ENCODE measurements at places on chromosomes 6 and 20.

DNA sequence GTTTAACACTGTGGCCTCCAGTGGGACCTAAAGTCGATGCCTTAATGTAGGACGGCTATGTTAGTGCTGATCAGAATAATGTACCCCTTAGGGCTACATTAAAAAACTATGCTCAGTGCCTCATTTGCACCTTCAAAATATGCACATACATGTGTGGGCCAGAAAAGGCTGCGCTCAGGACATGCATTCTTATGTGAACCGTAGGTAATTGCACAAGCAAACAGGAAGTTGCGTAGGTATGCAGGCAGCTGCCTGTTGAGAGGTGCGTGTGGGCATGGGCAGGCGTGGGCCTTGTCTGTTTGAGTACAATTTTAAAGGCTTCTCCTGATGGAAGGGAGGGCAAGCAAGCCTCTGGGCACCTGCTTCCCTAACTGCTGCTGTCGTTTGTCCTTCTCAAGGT is 116.2 kb upstream of the JAG1 start:
- DNase-seq: no peak
- no peaks in the 10 kb centered on the region for H3K4me1 ChIP-seq
- H3K27me3 ChIP-seq: no peaks in the 10 kb centered on the region
- no peaks in the 10 kb centered on the region for H3K36me3 ChIP-seq
- H3K27ac ChIP-seq: no peak overlapping the region

DNA sequence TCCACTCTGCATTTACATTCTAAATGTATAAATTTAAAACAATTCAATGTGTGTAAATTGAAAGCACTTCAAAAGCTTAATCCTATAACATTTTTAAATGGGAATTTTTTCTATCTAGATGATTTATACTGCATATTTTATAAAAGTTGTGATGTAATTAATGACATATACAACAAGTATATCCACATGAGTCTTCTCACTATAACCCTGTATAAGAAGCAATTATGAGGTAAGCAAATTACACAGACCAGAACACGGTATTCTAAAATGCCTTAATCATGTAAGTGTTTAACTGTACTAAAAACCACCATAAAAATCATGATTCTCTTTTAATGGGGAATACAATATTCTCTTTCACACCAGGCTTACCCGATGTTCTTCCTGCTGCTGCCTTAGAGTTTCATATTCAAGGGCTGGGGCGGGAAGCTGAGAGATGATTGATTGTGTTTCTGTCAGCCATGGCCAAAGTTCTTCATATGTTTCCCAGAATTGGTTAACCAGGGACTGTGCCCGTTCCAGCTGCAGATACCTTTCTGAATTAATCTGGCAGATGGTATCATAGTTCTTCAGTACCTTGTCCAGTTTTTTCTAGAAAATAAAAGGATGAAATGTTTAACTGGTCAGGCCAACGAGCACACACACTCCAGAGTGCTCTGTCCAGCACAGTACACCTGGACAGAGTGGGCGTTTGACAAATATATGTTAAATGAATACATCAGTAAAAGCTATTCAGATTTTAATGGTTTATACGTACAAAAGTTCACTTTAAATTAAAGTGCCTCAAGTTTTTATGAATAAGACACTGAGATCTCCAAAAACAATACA is 127.4 kb downstream of the DST start:
- H3K27ac ChIP-seq: no peak overlapping the region
- no peaks in the 10 kb centered on the region for H3K36me3 ChIP-seq
- H3K4me3 ChIP-seq: no peak overlapping the region
- DNase-seq: no peak
- H3K27me3 ChIP-seq: no peaks in the 10 kb centered on the region
- H3K4me1 ChIP-seq: no peaks in the 10 kb centered on the region

- H3K36me3 ChIP-seq: no peaks in the 10 kb centered on the region
- H3K4me1 ChIP-seq: no peaks in the 10 kb centered on the region
- no peaks in the 10 kb centered on the region for H3K27me3 ChIP-seq
- no peak overlapping the region for H3K4me3 ChIP-seq
- no peak for DNase-seq
Observed at GRCh38 chr6:49909563-49909962, 43.2 kb upstream of the CRISP1 start.

DNA sequence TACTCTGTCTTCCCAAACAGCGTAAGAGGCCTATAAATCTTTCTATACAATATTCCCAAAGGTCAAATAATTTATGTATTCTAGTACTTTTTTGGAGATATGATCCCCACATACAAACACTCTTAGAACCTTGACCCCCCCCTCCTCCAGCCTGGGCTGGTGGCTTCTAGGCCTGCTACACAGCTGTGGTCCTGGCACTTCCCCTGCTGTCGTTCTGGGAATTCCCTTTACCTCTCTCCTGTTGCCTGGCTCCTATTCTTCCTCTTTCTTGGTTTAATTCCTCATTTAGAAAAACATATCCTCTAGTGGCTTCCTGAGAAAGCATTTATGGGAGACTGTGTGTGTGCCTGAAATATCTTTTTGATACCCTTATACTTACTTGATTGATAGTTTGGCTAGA is 4.1 kb upstream of the TXLNB start:
- peaks cover 15% of the 10 kb centered on the region for H3K4me1 ChIP-seq
- no peak overlapping the region for H3K27ac ChIP-seq
- H3K4me3 ChIP-seq: no peak overlapping the region
- H3K36me3 ChIP-seq: no peaks in the 10 kb centered on the region
- DNase-seq: no peak
- no peaks in the 10 kb centered on the region for H3K27me3 ChIP-seq

DNA sequence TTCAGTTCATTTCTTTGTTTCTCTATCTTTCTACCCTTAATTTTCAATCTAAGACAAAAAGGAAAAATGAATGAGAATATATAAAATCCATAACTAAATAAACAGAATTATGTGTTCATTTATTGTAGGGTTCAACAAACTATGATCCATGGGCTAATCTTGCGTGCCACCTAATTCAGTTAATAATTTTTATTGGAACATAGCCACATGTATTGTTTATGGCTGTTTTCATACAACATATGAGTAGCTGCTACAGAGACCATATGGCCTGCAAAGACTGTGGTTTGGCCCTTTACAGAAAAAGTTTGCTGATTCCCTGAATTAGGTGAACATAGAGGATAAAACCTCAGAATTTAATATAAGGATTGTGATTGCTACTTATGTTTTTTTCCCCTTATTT is 21.8 kb downstream of the SENP6 start:
- no peak overlapping the region for H3K4me3 ChIP-seq
- H3K4me1 ChIP-seq: peaks cover 23% of the 10 kb centered on the region
- H3K27ac ChIP-seq: no peak overlapping the region
- no peak for DNase-seq
- no peaks in the 10 kb centered on the region for H3K27me3 ChIP-seq
- no peaks in the 10 kb centered on the region for H3K36me3 ChIP-seq

DNA sequence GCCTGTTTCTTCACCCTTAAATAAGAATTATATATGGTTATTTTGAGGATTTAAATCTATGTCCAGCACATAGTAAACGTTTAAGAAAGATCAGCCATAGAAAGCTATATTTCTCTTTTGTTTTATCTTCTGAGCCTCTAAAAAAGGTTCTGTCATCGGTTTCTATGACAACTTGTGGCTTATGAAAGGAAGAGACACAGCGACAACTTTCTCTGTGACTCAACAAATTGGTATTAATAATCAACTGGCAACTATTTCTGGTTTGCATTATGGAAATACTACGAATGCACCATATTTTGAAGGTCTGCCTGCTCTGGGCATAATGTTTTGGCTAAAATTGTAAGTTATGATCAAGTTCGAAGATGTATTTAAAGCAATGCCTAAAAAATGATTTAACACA is 751.0 kb downstream of the CD109 start:
- peak; percentile 14 for DNase-seq
- H3K27ac ChIP-seq: no peak overlapping the region
- no peaks in the 10 kb centered on the region for H3K27me3 ChIP-seq
- H3K4me3 ChIP-seq: no peak overlapping the region
- H3K4me1 ChIP-seq: no peaks in the 10 kb centered on the region

GRCh38 chr6:85641897-85642773 is 551 bp downstream of the SYNCRIP start:
- H3K36me3 ChIP-seq: peaks cover 19% of the 10 kb centered on the region
- peak; percentile 37 for DNase-seq
- no peaks in the 10 kb centered on the region for H3K27me3 ChIP-seq

- no peak for DNase-seq
- peaks cover 21% of the 10 kb centered on the region for H3K4me1 ChIP-seq
- no peak overlapping the region for H3K27ac ChIP-seq
Observed at GRCh38 chr6:24522228-24523176, 27.7 kb downstream of the ALDH5A1 start.

DNA sequence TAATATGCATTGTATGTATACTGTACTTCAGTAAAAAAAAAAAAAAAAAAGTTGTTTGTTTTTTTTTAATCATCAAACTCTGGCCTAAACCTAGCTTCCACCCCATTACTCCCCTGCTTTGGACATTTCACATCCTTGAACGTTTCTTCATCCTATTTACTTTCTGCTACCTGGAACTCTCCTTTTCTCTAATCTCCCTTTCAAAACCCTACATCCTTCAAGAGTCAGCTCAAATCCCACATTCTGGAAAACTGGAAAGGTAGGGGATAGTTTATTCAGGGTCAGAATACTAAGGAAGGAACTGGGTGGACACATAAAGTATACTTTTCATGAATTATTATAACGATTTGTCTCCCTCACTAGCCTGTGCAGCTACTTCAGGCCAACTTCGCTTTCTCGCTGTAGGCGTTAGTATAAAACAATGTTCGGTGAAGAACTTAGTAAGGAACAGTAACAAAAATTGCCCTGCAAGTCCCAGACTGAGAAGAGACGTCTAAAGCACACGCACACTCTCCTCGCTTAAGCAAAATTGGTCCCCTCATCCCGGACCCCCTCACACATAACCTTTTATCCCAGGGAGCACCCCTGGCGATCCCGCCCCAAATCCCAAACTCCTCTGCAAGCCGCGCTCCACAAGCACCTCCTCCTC is 775 bp downstream of the PIGU start:
- H3K4me3 ChIP-seq: peak overlapping the region; percentile 90
- no peaks in the 10 kb centered on the region for H3K36me3 ChIP-seq
- H3K27ac ChIP-seq: no peak overlapping the region
- peak; percentile 22 for DNase-seq

DNA sequence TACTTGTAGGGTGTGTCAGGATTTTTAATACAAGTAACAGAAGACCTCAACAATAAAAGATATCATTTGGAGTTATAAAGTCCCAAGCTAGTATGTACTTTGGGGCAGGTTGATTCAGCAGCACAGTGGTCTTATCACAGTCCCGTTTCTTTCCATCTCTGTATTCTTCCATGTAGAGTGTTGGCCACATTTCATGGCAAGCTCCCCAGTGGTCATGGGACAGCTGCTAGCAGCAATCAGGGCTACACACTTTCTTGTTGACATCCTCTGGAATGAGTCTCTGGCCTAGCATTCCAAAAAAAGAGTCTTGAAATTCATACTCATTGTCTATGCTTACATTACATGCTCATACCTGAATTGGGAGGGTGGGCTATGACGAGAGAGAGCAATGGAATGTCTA is 53.2 kb downstream of the SOBP start:
- peaks cover 6% of the 10 kb centered on the region for H3K4me1 ChIP-seq
- H3K27ac ChIP-seq: no peak overlapping the region
- no peak overlapping the region for H3K4me3 ChIP-seq
- no peaks in the 10 kb centered on the region for H3K36me3 ChIP-seq
- no peaks in the 10 kb centered on the region for H3K27me3 ChIP-seq

DNA sequence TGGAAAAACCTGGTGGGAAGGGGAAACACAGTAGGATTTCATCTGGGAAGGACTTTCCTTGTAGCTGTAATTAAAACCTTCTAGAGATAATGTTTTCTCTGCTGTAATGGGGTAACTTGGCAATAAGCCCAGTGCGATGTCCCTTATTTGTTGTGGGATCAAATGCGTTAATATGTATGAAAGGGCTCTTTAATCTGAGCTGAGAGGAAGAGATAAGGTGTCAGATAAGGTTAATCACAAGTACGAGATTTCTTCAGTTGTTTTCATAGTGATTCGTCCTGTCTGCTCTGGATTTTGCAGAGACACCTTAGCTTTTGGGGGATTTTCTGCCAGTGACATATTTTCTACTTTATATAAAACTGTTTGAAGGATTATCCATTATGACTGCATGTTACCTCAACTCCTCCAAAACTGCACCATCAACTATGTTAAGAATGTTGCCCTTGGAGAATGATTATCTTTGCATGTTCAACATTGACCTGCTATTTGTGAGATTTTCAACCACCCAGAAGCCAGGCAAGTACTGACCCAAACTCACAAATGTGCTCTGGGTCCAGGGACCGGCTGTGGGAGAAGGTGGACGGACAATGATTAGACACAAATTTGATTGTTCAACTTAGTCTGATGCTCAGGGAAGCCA is 21.2 kb upstream of the ELOVL5 start:
- H3K36me3 ChIP-seq: no peaks in the 10 kb centered on the region
- no peak for DNase-seq
- H3K27ac ChIP-seq: no peak overlapping the region

- DNase-seq: peak; percentile 52
- peak overlapping the region; percentile 87 for H3K27ac ChIP-seq
- H3K36me3 ChIP-seq: no peaks in the 10 kb centered on the region
- no peaks in the 10 kb centered on the region for H3K27me3 ChIP-seq
Observed at GRCh38 chr6:129749749-129750120, 39.8 kb upstream of the ARHGAP18 start.

GRCh38 chr20:20547221-20547875 is 165.1 kb downstream of the RALGAPA2 start:
- no peak for DNase-seq
- no peaks in the 10 kb centered on the region for H3K4me1 ChIP-seq
- H3K27me3 ChIP-seq: no peaks in the 10 kb centered on the region
- H3K36me3 ChIP-seq: no peaks in the 10 kb centered on the region
- no peak overlapping the region for H3K27ac ChIP-seq
- H3K4me3 ChIP-seq: no peak overlapping the region

GRCh38 chr20:63482021-63482587 is 9.6 kb upstream of the KCNQ2 start:
- DNase-seq: no peak
- H3K4me1 ChIP-seq: no peaks in the 10 kb centered on the region
- H3K27me3 ChIP-seq: peaks cover 98% of the 10 kb centered on the region

- DNase-seq: no peak
- no peak overlapping the region for H3K4me3 ChIP-seq
- H3K36me3 ChIP-seq: no peaks in the 10 kb centered on the region
- H3K4me1 ChIP-seq: no peaks in the 10 kb centered on the region
Observed at GRCh38 chr20:6070829-6071695, 17.2 kb upstream of the LRRN4 start.

DNA sequence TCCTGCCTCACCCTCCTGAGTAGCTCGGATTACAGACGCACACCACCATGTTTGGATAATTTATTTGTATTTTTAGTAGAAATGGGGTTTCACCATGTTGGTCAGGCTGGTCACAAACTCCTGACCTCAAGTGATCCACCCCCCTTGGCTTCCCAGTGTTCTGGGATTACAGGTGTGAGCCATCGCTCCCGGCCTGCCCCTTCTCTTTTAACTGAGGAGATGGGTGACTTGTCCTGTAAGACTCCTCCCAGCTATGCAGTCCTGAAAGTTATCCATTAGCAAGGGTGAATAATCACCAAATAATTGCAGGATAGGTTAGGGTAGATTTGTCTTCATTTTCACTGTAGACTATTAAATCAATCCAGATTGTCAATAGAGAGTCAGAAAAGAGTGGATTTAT is 40.5 kb upstream of the JARID2 start:
- H3K27ac ChIP-seq: no peak overlapping the region
- H3K27me3 ChIP-seq: no peaks in the 10 kb centered on the region
- H3K36me3 ChIP-seq: no peaks in the 10 kb centered on the region
- H3K4me1 ChIP-seq: no peaks in the 10 kb centered on the region
- H3K4me3 ChIP-seq: no peak overlapping the region
- no peak for DNase-seq

All from MM.1S (cell line).